Fibroblast of villous mesenchyme (primary cell): ENCODE measurements at places on chromosomes 3 and 15. TPM values are rescaled to one million over a fixed set of nuclear protein-coding genes. Genes with fewer than 3 reads are reported as not detected.
A peak's percentile ranks its signal among the peaks of the same experiment; 100 is the strongest.

- DNase-seq, result no peak
Measured at GRCh38 chr3:128532012-128532983, 39.3 kb upstream of the GATA2 start.

DNA sequence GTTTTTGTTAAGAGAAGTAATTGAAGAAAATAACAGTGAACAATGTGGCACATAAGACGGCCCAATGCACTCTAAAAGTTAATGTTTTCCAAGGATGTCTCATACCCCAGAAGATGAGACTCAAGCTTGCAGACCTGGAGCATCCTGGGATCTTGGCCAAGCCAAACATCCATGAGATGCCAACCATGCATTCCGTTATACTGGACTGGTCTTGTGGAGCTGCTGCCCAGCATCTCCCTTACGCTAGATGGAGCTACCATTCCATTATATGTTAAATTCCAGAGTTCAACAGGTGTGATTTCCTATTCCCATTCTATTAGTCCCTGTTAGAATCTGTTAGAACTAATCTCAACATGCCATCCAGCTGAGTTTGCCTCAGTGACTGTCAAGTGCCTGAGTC is 181.8 kb downstream of the PDCD6IP start:
- peak; percentile 27 for DNase-seq

DNA sequence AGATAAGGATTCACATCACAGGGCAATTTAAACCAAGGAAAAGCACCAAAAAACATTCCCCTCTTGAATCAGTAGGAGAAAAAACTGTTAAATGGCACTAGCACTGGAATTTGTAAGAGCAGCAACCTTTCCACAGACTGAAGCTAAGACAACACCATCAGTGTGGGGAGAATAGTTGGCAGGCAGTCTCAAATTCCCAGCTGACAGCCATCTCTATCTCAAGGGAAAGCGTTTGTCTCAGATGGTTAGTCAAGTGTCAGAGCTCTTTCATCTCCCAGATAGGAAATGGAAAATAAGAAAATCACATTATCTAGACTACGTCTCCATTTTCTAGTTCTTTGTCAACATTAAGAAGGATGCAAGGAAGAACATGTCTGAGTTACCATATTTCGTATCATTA is 228.7 kb downstream of the WDR72 start:
- DNase-seq, result no peak

DNA sequence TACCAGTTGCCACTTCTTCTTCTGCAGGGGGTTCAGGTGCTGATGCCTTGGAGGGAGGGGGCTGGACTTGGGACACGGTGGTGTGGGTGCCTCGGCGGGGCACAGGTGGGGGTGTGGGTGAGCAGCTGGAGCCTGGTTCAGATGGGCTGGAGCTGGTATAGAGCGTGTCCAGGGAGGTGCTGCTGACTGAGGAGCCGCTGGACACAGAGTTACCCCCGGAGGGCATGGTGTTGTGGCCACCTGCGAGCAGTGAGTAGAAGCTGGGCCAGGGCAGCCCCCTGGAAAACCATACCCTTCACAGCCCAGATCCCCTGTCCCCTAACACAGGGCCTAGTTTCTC is 4.2 kb downstream of the NCKIPSD start:
- DNase-seq, result no peak

GRCh38 chr15:78200276-78200930 is 34.0 kb downstream of the ACSBG1 start:
- no peak for DNase-seq

GRCh38 chr3:177602601-177603147 is 405.4 kb upstream of the TBL1XR1 start:
- DNase-seq, result no peak

DNA sequence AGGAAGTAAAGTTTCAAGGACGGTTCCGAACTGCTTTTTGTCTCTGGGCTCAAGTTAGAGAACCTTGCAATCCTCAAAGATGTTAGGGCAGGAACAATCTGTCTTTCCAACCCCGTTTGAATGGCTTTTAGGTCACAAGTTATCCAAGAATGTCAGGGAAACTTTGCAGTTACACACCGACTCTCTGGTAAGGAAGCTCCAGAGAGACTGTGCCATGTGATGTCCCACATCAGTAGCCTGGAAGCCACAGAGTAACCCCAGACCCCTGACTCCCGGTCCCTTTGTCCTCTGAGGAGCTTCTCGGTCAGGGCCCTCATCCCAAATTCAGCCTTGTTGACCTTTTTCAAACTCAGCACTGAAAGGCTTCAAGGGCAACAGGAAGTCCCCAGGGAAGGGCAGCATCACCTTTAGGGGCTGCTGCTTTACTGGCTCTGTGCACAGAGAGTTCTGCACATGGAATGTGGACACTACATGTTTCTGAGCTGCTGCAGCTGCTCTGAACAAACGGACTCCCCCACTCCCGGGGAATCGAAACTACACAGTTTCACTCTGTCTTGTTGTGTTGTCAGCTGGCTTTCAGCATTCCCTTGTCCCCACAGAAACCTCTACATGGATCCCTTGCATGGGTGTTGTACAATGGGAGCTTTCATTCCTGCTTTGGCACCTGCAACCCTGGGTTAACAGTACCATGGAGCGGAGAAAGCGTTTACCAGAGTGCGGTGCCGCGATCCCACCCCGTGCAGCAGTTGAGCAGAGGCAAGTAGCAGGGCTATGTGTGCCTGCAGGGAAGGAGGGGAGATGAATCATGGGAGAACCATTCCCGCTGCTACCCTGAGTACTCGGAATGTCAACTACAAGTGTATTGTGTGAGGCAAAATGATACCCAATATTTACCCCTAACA is 408.2 kb upstream of the THBS1 start:
- DNase-seq, result peak; percentile 75

GRCh38 chr15:43483297-43484128 is 9.4 kb downstream of the TP53BP1 start:
- peak; percentile 43 for DNase-seq

GRCh38 chr3:56988458-56989168 is 71.9 kb upstream of the SPATA12 start:
- DNase-seq, result peak; percentile 89

DNA sequence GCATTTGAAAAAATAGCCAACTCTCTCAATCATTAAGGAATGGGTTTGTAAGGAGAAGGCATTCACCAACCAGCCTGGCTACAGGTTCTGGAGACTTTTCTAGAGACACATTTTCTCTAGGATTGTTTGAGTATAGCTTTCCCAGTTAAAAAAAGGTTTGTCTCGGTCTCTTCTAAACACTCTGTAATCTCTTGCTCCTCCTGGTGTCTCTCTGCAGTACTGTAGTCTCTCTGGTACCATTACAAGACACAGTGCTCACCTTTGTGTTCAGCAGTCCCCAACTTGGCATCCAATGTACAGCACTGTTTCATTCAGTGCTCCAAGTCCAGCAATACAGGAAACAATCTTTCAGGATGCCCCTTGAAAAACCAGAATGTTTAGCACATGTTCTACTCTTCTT is 534.4 kb downstream of the ZNF385D start:
- peak; percentile 15 for DNase-seq

GRCh38 chr3:16548721-16549120 is 35.2 kb upstream of the RFTN1 start:
- DNase-seq, result peak; percentile 23

DNA sequence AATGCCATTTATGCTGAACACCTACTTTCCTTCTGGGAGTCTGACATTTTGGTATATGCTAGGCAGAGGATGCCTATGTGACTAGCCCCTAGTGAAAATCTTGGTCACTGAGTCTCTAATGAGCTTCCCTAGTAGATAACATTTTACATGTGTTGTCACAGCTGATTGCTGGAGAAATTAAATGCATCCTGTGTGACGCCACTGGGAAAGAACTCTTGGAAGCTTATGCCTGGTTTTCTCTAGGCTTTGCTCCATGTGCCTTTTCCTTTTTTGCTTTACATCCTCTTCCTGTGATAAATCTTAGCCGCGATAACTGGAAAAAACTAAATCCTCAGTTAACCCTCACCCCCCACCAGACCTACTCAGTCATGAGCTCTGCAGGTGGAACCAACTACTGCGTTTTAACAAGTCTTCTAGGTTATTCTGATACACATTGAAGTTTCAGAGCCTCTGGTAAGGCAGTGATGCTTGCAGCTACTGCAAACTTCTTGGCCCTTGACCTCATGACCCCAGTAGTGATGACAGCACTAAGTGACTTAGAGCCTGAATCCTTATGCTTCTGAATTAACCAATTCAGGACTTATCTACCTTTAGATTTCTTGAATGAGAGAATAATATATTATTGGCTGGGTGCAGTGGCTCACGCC is 292.4 kb upstream of the SOX14 start:
- DNase-seq, result no peak

DNA sequence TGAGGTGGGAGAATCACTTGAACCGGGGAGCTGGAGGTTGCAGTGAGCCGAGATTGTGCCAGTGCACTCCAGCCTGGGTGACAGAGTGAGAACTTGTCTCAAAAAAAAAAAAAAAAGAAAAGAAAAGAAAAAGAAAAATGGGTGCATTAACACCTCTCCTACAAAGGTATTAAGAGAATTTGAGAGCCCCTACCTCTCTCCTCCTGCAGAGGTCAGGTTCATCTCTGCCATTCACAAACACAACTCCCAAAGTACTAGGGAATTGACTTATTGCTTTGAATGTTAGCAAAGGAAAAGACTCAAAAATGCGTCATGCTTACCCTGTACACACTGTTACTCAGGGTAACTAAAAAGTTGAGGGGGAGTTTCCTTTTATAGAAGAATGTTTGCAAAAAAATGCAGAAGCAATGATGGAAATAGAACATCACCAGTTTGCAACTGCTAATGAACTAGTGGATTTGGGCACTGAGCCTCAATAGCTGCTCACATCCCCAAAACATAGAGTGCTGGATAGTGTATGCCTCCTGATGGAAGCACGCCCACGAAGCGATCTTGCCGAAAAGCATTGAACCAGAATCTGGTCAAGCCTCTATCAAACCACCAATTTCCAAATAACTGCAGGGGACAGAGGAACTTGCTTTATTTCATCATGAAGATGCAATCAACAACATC is 15.5 kb upstream of the LYZL4 start:
- no peak for DNase-seq

- DNase-seq, result no peak
Measured at GRCh38 chr3:119717520-119717919, 14.7 kb downstream of the CFAP91 start.

GRCh38 chr3:40763807-40764206 is 239.0 kb downstream of the ZNF621 start:
- DNase-seq, result no peak

DNA sequence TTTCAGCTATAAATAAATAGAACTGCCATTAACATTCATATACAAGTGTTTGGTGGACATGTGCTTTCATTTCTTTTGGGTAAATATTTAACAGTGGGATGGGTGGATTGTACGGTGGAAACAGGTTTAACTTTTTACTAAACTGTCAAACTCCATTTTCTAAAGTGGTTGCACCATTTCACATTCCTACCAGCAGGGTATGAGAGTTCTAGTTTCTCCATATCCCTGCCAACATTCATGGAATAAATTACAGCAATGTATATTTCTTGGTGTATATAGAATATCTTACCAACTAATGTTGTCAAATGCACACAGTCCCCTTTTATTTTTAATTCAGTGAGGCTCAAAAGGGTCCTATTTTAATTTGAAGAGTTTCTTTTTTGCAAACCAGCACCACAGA is 71.3 kb upstream of the CTXND1 start:
- DNase-seq, result no peak

DNA sequence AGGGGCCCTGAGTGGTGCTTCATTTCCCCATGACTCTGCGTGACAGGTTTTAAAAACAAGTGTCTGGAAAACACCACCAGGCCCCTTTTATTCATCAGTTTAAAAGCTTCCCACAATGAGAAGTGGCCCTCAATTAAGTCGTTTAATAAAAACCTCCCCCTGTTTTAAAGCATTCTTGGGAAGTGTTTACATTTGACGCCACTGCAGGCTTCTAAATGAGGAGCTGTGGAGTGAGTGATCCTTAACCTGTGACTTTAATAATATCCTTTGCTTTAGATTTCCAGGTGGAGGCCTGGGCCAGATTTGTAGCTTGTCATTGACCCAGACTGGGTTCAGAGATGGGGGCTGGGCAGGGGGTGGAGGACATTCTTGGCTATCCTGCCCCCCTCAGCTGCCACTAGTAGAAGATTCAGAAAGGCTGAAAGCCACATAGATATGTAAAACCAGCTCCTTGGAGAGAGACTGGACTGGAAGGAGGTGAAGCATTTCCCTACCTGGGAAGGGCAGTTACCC is 11.3 kb downstream of the CGNL1 start:
- DNase-seq, result no peak

- no peak for DNase-seq
Measured at GRCh38 chr3:197333901-197334639, 35.7 kb upstream of the DLG1 start.

GRCh38 chr15:34719695-34720094 is 35.1 kb downstream of the GJD2 start:
- DNase-seq, result no peak

DNA sequence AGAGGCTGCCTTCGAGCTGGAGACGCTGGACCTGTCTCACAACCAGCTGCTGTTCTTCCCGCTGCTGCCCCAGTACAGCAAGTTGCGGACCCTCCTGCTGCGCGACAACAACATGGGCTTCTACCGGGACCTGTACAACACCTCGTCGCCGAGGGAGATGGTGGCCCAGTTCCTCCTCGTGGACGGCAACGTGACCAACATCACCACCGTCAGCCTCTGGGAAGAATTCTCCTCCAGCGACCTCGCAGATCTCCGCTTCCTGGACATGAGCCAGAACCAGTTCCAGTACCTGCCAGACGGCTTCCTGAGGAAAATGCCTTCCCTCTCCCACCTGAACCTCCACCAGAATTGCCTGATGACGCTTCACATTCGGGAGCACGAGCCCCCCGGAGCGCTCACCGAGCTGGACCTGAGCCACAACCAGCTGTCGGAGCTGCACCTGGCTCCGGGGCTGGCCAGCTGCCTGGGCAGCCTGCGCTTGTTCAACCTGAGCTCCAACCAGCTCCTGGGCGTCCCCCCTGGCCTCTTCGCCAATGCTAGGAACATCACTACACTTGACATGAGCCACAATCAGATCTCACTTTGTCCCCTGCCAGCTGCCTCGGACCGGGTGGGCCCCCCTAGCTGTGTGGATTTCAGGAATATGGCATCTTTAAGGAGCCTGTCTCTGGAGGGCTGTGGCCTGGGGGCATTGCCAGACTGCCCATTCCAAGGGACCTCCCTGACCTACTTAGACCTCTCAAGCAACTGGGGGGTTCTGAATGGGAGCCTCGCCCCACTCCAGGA is 21.1 kb downstream of the NRROS start:
- no peak for DNase-seq

DNA sequence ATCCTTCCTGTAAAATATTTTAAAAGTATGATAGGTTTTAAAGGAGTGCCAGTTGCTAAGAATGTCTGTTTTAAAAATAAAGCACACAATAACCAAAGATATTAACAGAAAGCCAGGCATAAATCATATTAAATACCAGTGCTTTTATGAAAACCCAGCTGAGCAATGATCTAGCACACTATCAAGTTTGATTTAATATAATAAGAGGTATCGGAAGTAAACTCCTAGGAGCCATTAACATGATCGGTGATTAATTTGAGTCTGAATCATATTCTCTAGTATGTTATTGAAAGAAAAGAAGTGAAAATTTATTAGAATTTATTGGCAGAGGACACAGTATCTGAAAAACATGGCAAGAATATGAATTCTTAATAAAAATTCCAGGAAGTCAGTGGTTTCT is 91.7 kb downstream of the SPATA16 start:
- no peak for DNase-seq

Gene NR1I2
- under 0.01 TPM in 2 replicates for total RNA-seq

Gene TEX55
- not detected in 2 replicates for total RNA-seq

Gene ITPKA
- 0.86 and 1.6 TPM in 2 replicates for total RNA-seq

Gene KAT2B
- 9.7 and 12.5 TPM in 2 replicates for total RNA-seq

Gene FAM81A
- under 0.01 TPM in 2 replicates for total RNA-seq

Gene PCCB
- 43.2 and 52.2 TPM in 2 replicates for total RNA-seq

Gene SMAD3
- total RNA-seq, result 30.3 and 67.8 TPM in 2 replicates

Gene JAGN1
- 15.1 and 24.2 TPM in 2 replicates for total RNA-seq
